ENCODE measurements at places on chromosomes 12 and 14. TPM values are rescaled to one million over a fixed set of nuclear protein-coding genes. Genes with fewer than 3 reads are reported as not detected.
A peak's percentile ranks its signal among the peaks of the same experiment; 100 is the strongest.

The AMHR2 gene
- not detected for total RNA-seq

The SCAF11 gene
- total RNA-seq: 101 TPM

The SERPINA12 gene
- total RNA-seq: not detected

The PFKM gene
- 79.8 TPM for total RNA-seq

The DPF3 gene
- total RNA-seq: 60.9 TPM

- DNase-seq: no peak
Measured at GRCh38 chr12:20643822-20644221, 51.3 kb upstream of the SLCO1C1 start.

DNA sequence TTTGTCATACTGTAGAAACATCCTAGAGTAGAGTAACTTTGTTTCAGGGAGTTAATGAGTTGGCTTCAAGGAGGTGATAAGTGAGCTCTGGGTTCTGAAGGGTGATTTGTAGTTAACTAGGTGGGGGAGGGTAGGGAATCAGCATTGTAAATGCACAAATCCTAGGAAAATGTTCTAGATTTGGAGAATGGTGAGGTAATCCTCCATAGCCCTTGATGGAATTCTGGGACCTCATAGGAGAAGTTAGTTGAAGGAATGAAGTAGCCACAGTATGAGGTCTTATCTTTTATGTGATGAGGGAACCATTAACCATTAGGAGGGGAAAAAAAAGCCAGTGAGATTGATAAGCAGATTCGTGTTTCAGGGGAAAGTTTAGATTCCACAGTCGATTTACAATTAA lies 8.0 kb downstream of the CNOT2 start:
- no peak for DNase-seq

DNA sequence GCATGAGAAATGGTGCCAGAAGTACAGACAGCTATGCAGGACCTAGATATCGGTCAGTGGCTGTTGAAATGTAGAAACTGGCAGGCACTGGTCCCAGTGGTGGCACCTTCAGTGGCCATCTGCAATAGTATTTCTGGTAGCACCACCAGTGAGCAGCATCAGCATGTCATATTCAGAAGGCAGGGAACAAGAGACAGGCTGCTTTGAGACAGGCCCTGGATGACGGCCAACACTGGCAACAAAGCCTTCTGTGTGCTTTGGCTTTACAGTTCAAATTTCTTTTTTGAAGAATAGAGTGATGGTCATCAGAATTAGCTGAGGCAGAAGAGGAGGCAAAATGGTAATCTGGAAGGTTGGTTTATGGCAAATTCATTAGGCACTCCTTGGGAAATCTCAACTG lies 273.4 kb upstream of the SLC16A7 start:
- DNase-seq: peak; percentile 20

- no peak for DNase-seq
Measured at GRCh38 chr12:24743941-24744793, 204.7 kb downstream of the BCAT1 start.

- no peak for DNase-seq
Measured at GRCh38 chr14:104389326-104390220, 190.0 kb upstream of the C14orf180 start.

All from cerebellum (tissue), 4 donors.